ENCODE measurements at places on chromosomes 7 and 10. TPM values are rescaled to one million over a fixed set of nuclear protein-coding genes. Genes with fewer than 3 reads are reported as not detected.
A peak's percentile ranks its signal among the peaks of the same experiment; 100 is the strongest.

- no peak for DNase-seq
Observed at GRCh38 chr10:83214136-83214535, 925.2 kb upstream of the GHITM start.

GRCh38 chr7:75943864-75944263 is 28.9 kb downstream of the POR start:
- DNase-seq = no peak

DNA sequence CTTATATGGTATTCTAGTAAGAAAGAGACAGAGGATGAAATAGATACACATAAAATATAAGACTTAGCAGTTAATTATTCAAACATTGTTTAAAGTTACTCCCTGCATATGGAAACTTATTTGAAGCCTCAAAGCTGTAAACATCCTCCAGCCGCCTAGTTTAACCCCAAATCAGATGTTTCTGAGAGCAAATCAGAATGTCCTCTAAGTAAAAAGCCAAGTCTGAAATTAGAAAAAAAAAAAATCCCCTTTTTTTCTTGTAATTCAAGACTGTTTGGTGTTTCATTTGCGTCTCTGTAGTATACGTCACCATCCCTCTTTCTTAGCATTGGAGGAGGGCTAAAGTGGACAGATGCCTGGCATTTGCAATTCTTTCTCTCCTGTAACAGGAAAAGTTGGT is 46.4 kb downstream of the TMEM26 start:
- DNase-seq = no peak

GRCh38 chr7:19747740-19748339 is 25.6 kb downstream of the TMEM196 start:
- peak; percentile 7 for DNase-seq

GRCh38 chr7:159048656-159049055 is 96.0 kb downstream of the VIPR2 start:
- DNase-seq = no peak

- no peak for DNase-seq
Observed at GRCh38 chr7:41816111-41816510, 113.2 kb upstream of the INHBA start.

- DNase-seq = no peak
Observed at GRCh38 chr10:71729161-71729636, 9.6 kb upstream of the C10orf105 start.

GRCh38 chr10:1514681-1515080 is 222.6 kb downstream of the ADARB2 start:
- no peak for DNase-seq

DNA sequence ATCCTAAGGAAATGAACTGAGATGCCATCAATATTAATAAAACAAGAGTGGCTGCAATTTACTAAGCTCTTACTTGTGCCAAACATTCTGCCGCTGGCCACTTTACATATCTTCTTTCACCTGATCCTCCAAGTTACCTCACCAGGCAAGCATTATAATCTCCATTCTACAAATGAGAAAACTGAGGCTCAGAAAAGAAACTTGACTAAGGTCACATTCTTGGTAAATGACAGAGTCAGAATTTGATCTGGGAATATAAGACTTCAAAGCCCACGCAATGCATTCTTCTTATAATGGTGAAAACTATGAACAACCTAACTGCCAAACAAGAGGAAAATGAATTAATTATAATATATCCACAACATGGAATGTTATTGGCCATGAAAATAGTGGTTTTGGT is 46.1 kb upstream of the SMNDC1 start:
- no peak for DNase-seq

- no peak for DNase-seq
Observed at GRCh38 chr7:82167558-82168314, 275.8 kb downstream of the CACNA2D1 start.

DNA sequence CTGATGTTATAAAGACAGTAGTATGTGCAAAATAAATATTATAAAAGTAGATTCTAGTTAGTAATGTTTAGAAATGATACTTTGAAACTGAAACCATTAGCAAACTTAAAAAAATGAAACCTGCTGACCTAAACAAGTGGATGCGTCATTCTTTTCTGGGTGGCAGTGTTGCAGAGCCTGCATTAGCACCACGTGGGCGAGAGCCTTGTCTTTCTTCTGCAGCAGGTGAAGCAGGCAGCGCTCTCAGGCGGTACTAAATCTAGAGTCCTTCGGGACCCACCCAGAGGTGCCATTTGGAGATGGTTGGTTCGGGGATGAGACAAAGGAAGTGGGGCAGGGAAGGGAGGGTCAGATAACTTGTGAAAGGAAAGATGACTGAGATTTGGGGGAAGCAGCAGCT is 759.1 kb upstream of the IGFBP3 start:
- no peak for DNase-seq

DNA sequence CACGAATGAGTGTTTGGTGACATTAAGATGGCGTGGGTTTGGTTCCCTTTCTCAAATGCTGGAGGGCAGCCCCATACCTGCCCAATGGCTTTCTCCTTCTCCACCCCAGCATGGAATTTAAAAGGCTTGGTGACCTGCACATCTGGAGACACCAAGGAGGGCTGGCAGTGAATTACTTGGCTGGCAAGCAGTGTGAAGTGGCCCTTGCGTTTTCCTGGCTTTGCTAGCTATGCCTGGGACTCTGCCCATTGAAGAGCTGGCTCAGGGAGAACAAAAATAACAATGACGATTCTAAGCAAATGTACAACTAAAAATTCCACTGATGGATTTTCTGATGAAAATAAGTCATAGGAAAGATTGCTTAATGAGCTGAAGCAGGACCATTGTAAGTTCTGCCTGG is 203.7 kb downstream of the CYP26A1 start:
- no peak for DNase-seq

DNA sequence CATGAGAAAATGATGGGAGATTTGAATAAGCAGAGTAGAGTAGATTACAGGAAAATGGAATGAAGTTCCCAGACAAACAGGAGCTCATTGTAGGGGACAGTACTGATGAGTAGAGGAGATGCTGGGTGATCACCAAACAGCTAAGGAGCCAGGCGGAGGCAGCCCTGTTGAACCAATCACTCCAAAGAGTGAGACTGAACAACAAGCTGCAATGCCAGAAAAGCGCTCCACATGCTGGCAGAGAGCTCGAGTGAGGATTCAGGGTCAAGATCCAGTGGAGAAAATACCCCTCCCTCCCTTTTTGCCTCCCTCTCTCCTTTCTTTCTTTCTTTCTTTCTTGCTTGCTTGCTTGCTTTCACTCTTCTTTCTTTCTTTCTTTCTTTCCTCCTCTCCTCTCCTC is 133.3 kb downstream of the PFKFB3 start:
- no peak for DNase-seq

GRCh38 chr10:88256013-88256680 is 327.0 kb downstream of the RNLS start:
- no peak for DNase-seq

DNA sequence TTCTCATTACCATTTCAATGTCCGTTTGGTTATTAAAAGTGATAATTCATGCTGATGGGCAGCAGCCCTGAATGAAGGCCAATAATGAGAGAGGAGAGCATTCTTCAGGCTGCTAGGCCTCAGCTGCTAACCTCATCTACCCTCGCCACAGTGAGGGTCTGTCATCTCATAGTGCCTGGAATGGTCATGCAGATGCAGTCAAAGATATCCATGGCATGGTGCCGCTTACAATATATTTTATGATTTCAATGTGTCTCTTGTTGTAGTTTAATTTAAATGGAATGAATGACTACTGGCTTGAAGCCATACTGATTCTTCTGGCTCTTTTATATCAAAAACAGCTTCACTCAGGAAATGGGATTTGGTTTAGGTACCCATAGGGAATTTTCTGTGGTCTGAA is 126.9 kb downstream of the SLC16A9 start:
- DNase-seq = no peak

- DNase-seq = peak; percentile 86
Observed at GRCh38 chr10:72320676-72321247, 34.0 kb downstream of the DNAJB12 start.

DNA sequence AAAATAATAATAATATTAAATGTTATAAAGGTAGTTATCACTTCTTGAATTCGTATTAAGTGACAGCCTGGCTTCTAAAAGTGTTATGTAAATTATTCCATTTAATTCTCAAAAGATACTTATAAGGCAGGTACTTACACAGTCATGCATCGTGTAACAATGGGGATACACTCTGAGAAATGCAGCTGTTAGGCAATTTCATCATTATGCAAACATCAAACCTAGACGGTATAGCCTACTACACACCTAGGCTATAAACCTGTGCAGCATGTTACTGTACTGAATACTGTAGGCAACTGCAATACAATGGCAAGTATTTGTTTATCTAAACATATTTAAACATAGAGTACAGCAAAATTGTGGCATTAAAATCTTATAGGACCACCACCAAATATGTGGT is 1.5 kb downstream of the IFIT1 start:
- DNase-seq = no peak

GRCh38 chr10:117460846-117461765 is 81.4 kb upstream of the EMX2 start:
- no peak for DNase-seq

SPDYE5 gene
- total RNA-seq = 0.20 TPM

GRM3 gene
- not detected for total RNA-seq

TMEM229A gene
- total RNA-seq = not detected

ADARB2 gene
- not detected for total RNA-seq
